ENCODE measurements at places on chromosomes 11 and 22.

DNA sequence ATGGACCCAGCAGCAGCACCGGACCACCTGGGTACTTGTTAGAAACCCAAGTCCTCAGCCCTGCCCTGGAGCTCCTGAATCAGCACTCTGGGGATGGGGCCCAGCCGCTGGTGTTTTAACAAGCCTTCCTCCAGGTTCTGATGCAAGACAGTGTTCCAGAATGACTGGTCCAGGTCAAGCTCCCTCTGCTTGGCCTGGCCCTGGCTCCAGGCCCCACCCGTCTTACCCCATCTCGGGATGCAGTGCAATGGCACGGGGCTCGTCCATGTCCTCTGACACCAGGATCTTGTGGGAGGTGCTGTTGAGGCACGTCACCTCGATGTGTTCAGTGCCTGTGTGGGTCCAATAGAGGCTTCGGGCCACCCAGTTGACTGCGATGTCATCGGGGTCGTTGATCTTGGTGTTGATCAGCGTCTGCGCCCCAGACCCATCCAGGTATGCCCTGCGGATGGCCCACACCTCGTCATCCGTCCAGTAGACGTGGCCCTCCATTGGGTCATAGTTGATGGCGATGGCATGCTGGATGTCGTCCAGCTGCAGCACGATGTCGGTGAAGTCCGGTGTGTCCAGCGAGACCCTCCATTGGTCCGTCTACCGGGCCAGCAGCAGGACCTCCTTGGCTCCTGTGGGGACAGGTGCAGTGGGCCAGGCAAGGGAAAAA, 140.3 kb downstream of the CRYBB2 start:
- DNase-seq: no peak

DNA sequence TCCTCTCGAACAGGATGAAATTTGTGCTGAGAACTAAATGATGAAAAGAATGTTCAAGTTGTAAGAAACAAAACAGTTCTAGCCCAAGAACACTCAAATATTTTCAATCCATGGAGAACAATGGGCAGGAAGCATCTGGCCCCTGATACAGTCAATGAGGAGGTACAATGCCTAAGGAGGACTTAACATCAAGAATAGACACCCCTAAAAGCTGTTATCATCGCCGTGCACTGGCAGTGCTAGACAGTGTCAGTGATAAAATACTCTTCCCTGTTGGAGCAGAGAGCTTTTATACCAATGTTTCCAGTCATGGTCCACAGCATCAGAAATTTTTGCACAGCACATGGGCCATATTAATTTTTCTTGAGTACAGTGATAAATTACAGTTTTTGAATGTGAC, 20.2 kb upstream of the VSTM5 start:
- no peak for DNase-seq

- no peak for DNase-seq
Observed at GRCh38 chr11:130063451-130063850, 6.2 kb upstream of the APLP2 start.

DNA sequence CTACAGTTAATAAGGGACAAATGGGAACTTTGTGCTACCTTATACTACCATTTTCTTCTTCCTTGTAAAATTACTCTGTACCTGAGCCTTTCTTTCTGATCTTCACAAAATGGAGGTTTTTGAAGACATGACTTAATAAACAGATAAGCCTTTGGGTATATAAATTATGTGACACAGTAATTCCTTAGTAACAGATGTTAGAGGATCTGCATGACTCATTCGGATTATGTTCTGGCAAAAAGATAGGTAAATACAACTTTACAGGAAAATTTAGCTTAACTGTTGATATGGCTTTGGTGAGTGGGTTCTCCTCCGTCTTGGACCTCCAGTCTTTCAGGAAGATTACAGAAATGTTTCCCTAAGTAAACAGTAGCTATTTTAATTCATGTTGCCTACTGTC, 61.8 kb downstream of the BID start:
- DNase-seq: no peak

GRCh38 chr11:109435121-109435742, 13.2 kb downstream of the C11orf87 start:
- no peak for DNase-seq

GRCh38 chr22:50526108-50526833, 873 bp upstream of the SCO2 start:
- peak; percentile 86 for DNase-seq

GRCh38 chr11:35180317-35181233, 41.6 kb downstream of the CD44 start:
- no peak for DNase-seq

- DNase-seq: peak; percentile 15
Observed at GRCh38 chr11:103110391-103110790, 1.2 kb downstream of the DYNC2H1 start.

GRCh38 chr11:32549611-32550187, 33.9 kb upstream of the EIF3M start:
- no peak for DNase-seq

DNA sequence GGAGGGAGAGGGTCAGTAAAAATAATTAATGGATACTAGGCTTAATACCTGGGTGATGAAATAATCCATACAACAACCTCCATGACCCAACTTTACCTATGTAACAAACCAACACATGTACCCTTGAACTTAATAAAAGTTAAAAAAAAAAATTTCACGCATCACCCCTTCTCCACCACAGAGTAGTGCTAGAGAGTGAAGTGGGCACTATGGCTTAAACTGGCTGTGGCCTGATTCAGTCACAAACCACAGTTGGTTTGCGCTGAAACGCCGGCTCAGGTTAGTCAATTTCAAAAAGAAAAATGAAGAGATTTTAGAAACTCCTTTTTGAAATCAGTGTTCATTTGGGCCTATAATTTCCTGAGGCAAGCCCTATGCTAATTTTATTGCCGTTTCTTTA, 144.3 kb downstream of the TRPC6 start:
- DNase-seq: no peak

- DNase-seq: no peak
Observed at GRCh38 chr11:83004746-83005556, 66.7 kb downstream of the RAB30 start.

DNA sequence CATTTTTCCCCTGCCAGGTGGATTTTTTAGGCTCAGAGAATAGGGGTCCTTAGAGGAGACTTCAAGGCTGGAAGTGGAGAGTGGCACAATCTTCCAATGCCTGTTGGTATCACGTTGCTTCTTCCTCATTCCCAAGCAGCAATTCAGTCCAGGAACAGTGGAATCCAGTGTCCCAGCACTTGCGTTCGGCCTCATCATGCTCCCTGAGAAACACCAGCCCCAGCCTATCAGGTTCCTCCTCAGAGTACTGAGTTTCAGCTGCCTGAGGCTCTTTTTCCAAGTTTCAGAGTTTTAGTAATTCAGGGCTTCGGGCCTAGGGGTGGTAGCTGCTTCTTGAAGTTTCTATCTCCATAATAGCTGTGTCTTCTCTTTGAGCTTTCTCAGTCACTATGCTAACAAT, 31.9 kb upstream of the NRGN start:
- no peak for DNase-seq

- no peak for DNase-seq
Observed at GRCh38 chr22:49210606-49211005, 617.1 kb downstream of the BRD1 start.

GRCh38 chr11:117834838-117835443, 10.4 kb upstream of the FXYD2 start:
- DNase-seq: no peak

DNA sequence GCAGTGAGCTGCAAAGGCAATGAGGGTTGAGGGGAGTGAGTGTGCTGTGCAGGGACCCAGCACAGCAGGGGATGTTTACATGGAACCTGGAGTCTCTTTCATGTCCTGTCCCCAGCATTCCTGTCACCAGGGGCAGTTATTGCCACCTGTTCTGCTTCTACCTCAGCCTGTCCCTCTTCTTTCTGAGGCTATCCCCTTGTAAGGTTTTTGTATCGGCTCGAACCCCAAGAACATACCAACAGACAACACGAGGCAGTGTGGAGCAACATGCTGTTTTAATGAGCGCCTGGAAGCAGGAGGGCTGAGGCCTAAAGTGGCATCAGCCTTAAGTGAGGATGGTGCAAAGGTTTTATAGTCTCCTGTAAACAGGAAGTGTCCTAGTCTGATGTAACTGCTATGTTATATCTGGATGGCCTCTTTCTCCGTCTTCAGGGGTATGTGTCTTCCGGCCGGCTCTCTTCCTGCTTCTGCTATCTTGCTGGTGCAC, 3.9 kb downstream of the SCGB2A2 start:
- DNase-seq: no peak

GRCh38 chr22:46002757-46003270, 25.9 kb upstream of the WNT7B start:
- no peak for DNase-seq

DNA sequence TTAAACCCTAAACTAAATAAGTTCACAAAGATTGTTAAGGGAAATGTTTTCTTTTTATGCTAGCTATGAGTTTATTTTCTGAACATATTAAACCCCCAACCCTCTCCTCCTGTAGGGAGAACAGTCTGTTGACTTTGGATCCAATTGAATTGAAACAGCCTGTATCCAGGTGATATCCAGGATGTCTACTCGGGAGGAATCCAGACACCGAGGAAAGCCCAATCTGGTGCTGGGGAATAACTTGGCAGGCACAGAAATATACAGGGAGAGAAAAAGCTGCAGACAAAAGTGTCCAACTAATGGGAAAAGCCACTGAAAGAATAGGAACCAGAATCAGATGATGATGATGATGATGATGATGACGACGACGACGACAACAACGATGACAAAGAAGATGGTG, 93.9 kb upstream of the API5 start:
- DNase-seq: no peak

DNA sequence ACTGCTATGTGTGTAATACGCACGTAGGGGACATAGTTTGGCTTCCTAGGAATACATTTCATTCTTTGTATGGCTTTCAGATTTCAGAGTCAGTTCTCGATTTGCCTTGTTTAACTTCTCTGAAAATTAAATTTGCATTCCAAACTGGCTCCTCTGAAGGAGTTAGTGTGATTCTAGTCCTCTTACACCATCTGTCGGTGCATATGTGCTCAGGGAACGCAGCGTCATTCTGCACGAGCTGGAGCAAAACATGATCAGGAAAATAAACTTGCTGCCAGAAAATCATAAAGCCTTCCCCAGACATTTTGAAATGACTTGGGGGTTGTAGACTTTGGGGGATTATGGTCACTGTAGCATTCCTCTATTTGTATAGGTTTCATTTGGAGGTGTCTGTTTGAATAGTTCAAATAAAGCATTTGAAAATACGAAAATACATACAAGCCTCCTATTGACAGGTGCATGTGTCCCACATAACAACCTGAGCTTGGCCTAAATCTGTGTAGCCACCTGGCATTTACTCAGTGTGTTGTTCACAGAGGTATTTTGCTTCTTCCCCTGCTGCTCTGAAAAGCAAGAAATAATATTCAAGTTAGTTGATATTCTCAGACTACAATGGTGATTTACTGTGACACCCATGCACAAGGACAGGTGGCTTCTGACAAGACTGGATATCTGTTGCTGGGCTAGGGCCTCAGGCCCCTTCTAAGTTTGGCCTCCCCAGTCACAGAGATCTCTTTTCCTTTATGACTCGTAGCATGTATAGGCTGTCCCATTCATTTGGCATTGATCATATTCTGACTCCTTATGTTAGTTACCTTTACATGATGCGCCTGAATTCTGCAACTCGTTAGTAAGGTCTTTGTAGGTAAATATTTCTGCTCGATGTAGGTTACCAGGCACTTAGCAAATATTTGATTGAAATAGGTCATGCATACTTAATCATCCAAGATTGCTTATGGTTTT, 81.6 kb upstream of the SORL1-AS1 start:
- DNase-seq: no peak

DNA sequence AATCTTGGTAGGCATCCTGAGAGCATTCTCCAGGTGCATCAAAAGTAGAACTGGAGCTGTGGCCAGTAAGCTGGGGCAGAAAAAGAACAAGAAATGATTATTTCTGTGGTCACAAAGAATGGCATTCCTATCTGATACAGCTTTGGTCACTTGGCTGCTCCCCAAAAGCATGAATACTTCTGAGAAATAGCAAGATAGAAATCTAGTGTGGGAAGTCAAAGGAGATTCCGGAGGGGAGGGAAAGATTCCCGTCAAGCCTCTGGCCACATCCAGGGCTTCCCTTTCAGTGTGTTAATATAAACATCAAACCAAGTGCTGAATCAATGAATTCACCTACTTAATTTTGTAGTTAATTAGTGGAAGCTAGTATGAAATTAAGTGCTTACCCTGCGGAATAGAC, 1185.4 kb downstream of the LRRC4C start:
- DNase-seq: no peak

- no peak for DNase-seq
Observed at GRCh38 chr11:106840146-106840545, 178.1 kb downstream of the GUCY1A2 start.

DNA sequence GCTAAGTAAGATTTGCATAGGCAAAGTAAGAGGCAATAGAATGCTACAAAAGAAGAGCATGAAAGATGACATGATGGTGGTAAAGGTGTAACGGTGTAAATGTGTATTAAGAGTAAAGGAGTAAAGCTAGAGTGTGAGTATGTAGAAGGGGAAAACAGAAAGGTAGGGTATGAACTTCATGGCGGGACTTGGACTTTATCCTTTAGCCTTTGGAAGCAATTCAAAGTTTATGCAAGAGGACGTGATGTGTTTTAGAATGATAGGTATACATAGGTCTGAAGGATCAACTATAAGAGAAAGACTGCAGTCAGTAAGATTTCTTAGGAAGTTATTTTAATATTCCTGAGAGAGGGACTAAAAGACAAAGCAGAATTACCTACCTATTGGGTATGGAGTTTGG, 358.0 kb upstream of the FAT3 start:
- DNase-seq: no peak

- no peak for DNase-seq
Observed at GRCh38 chr11:6548121-6548520, 51.0 kb downstream of the DNHD1 start.

GRCh38 chr22:31715147-31715778, 34.7 kb downstream of the PRR14L start:
- no peak for DNase-seq

DNA sequence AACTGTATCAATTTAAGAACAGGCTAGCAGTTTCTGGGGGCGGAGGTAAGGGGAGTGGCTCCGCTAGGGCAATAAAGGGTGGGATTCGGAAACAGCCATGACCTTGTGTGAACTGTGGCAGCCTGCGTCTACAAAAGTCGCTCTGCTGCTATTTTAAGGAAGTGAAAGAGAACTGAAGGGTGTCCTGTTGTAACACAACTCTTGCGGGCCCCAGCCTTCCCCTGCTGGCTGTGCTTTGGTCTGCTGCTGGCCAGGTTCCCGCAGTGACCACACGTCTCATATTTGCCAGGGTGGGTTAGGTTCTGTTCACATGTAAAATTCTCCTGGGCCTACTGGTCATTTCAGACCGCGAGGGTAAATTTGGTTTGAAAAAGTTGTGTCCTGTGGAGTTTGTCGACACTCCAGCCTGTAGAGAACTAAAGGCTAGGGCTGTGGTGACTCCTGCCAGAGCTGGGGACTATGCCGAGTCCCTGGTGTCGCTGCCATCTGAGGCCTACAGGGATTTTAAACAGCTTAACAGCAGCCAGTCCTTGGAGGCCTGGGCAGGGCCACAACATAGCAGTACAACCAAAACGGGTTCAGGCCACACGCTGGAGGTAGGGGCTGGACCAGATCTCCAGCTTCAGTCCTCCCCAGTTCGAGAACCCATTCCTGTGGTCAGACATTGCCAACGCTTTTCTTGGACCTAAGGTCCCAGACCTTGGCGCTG, 1.1 kb upstream of the PPFIBP2 start:
- no peak for DNase-seq

GRCh38 chr11:115659061-115659963, 155.1 kb upstream of the CADM1 start:
- DNase-seq: no peak
